HT-29 (cell line): ENCODE measurements at places on chromosomes 16 and 17. TPM values are rescaled to one million over a fixed set of nuclear protein-coding genes. Genes with fewer than 3 reads are reported as not detected.

The KRTAP4-5 gene
- total RNA-seq: not detected in 2 replicates

The ZPBP2 gene
- not detected in 2 replicates for total RNA-seq

The RNF40 gene
- total RNA-seq: 99.7 and 109 TPM in 2 replicates

The KRTAP4-3 gene
- total RNA-seq: not detected in 2 replicates

The MSLN gene
- 3.9 and 8.3 TPM in 2 replicates for total RNA-seq

The SSH2 gene
- 6.6 and 8.3 TPM in 2 replicates for total RNA-seq

- DNase-seq: no peak
Observed at GRCh38 chr16:47939680-47940079, 216.1 kb downstream of the ABCC12 start.

GRCh38 chr17:2398655-2399571, 1.9 kb downstream of the MNT start:
- peak; percentile 66 for DNase-seq

GRCh38 chr17:11880714-11881113, 116.6 kb downstream of the ZNF18 start:
- peak; percentile 60 for DNase-seq

DNA sequence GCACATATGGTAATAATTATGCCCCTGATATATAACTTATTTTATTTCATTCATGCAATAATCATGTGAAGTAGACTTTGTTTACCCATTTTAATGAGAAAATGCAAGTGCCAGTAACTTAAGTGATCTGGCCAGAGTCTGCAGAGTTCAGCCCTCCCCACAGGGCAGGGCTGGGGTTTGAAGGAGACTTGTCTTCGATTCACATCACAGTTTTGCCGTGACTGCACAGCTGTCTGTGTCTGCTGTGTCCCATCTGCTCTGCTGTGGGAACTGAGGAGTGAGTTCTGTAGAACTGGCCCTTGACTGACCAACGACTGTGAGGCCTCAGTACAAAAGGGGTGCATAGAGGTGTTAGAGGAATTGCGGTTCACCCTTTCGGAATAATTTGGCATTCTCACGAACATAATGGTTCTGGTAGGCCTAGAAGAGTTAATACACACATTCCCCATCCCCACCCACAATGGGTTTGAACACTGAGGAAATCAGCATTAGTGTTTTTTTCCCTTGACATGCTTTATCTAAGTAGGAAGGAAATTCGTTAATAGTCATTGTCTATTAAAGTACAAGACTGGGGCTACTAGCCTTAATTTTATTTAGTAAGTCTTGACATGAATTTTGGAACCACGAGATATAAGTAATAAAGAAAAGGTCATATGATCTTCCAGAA, 113.6 kb upstream of the MON1B start:
- DNase-seq: no peak

GRCh38 chr16:87043231-87044031, 273.8 kb downstream of the C16orf95 start:
- DNase-seq: no peak

DNA sequence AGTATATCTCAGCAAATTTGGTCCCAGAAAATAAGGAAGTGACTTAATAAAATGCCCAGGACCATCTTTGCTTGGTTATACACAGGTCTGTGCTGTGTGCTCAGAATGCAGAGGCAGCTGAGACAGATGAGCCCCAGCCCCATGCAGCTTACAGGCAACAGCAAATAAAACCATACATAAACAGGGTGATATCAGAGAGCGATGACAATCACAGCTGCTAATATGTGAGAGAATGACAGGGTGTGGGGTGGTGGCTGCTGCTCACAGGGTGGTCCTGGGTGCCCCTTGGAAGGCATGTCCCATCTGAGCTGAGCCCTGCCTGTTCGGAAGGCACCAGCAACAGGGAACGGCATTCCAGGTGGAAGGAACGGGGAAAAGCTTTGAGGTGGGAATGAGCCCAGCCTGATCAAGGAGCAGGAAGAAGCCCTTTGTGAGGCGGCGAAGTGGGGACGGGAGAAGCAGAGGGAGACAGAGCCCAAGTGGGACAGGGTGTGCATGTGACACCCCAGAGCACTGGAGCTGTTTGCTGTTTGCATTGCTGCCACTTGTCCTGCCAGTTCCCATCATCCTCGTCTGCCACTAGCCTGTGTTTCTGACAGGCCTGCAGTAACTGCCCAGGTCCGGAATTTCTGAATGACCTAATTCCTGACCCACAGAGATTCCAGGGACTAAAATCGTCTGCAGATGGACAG, 150.5 kb downstream of the KATNIP start:
- no peak for DNase-seq
